ENCODE measurements at places on chromosomes 5 and 9.

GRCh38 chr5:38783011-38783561 is 62.7 kb upstream of the OSMR start:
- no peaks in the 10 kb centered on the region for H3K4me1 ChIP-seq
- no peak for DNase-seq
- peaks cover 1% of the 10 kb centered on the region for H3K36me3 ChIP-seq

GRCh38 chr9:127058645-127059021 is 63.8 kb downstream of the ANGPTL2 start:
- H3K27ac ChIP-seq, result no peak overlapping the region
- no peaks in the 10 kb centered on the region for H3K27me3 ChIP-seq

DNA sequence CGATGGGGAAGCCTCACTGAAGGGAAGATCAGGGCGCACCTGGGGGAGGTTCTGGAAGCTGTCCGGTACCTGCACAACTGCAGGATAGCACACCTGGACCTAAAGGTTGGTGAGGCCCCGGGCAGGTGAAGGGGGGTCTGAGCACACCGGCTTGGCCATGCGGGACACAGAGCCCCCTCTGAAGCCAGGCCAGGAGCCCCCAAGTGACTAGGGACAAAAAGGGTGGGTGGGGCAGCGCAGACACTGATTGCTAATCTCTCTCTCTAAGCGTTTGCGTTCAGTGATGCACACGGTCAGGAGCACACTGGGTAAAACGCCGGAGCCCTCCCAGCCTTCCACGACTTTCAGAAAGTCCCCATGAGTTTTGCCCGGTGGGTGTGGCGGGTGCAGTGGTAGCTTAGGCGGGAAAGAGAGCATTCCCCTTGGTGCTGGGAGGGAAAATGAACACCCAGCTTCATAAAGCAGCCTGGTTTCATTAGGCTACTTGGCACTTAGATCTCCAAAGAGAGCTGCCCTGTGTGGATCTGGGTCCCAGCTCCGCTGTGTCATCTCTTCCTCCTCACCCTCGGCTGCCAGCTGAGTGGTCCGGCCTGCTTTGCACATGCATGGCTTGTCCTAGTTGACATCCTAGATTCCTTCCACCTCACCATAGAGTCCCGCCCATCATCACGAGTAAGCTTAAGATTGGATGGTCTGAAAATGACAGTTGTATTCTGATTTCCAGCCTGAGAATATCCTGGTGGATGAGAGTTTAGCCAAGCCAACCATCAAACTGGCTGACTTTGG is 74.2 kb upstream of the OTULINL start:
- H3K4me3 ChIP-seq, result no peak overlapping the region
- H3K36me3 ChIP-seq, result peaks cover 27% of the 10 kb centered on the region
- no peaks in the 10 kb centered on the region for H3K27me3 ChIP-seq
- no peak overlapping the region for H3K27ac ChIP-seq

- H3K27me3 ChIP-seq, result no peaks in the 10 kb centered on the region
- H3K4me1 ChIP-seq, result no peaks in the 10 kb centered on the region
- H3K4me3 ChIP-seq, result no peak overlapping the region
- no peak overlapping the region for H3K27ac ChIP-seq
- H3K36me3 ChIP-seq, result peaks cover 2% of the 10 kb centered on the region
These were observed 252.9 kb downstream of the MLLT3 start for GRCh38 chr9:20369391-20369790.

DNA sequence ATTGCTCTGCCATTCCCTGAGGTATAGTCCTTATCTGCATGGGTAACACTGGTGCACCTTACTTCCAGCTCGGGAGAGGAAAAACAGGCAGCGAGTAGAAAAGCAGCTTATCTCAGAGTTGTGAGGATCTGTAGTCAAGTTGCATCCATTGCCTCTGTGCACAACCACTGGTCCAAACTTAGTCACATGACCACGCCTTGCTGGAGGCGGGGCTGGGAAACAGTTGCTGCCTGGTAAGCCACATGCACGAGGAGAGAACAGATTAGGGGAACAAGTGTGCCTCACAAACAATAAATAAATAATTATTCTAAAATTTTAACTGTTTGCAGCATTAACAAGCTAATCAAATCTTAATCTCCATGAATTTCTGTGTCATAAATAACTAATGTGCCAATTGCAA is 18.6 kb downstream of the ZNF622 start:
- no peak for DNase-seq
- H3K4me1 ChIP-seq, result no peaks in the 10 kb centered on the region

DNA sequence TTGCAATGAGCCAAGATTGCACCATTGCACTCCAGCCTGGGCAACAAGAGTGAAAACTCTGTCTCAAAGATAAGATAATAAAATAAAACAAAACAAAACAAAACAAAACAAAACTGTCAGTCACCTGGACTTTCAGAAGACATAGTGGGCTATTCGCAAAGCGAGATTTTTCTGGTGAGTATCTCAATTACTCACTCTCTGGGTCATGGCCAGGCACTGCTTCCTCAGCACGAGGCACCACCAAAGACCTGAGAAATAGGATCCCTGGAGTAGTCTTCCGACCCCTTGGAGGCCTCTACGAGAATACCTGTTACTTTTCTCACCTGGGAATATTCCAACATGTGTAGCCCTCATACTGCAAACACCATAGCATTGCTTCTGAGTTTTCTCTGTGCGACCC is 201.7 kb upstream of the ZNF618 start:
- H3K27me3 ChIP-seq, result peaks cover 34% of the 10 kb centered on the region
- H3K4me1 ChIP-seq, result peaks cover 2% of the 10 kb centered on the region
- DNase-seq, result no peak

DNA sequence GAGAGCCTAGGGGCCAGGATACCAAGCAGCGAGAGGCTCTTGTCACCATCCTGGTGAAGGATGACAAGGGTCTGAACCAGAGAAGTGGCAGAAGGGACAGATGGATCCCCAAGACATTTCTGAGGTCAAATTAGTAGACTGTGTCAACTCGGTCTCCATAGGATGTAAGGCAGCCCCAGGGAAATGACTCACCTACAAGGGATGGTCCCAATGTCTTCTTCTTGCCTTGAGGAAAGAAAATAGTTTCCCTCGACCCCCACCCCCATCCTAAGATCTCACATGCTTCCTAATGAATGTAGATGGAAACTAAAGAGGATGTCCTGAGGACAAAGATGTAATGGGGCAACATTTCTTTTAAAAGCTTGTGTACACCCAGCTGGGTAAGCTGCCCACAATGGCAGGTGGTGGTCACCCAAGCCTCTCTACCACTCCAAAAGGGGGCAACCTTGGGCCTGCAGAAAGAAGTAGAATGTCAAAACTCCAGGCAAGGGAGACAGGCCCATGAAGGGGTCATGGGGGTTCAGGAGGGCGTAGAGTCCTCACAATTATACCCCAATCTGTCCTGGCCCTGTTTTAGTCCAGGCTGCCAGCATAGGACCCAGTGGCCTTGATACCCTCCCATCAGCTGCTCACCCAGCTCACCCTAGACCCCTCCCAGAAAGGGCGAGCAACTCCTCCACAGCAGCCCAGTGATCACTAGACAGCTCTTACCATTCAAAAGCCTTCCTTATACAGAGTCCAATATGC is 187.4 kb downstream of the ACTL7B start:
- H3K36me3 ChIP-seq, result no peaks in the 10 kb centered on the region
- H3K27me3 ChIP-seq, result no peaks in the 10 kb centered on the region
- H3K4me3 ChIP-seq, result no peak overlapping the region
- no peak overlapping the region for H3K27ac ChIP-seq
- no peaks in the 10 kb centered on the region for H3K4me1 ChIP-seq

- H3K36me3 ChIP-seq, result peaks cover 1% of the 10 kb centered on the region
- no peak for DNase-seq
- H3K4me1 ChIP-seq, result peaks cover 39% of the 10 kb centered on the region
- no peaks in the 10 kb centered on the region for H3K27me3 ChIP-seq
These were observed 195.1 kb upstream of the CDKN2B start for GRCh38 chr9:22204240-22204639.

DNA sequence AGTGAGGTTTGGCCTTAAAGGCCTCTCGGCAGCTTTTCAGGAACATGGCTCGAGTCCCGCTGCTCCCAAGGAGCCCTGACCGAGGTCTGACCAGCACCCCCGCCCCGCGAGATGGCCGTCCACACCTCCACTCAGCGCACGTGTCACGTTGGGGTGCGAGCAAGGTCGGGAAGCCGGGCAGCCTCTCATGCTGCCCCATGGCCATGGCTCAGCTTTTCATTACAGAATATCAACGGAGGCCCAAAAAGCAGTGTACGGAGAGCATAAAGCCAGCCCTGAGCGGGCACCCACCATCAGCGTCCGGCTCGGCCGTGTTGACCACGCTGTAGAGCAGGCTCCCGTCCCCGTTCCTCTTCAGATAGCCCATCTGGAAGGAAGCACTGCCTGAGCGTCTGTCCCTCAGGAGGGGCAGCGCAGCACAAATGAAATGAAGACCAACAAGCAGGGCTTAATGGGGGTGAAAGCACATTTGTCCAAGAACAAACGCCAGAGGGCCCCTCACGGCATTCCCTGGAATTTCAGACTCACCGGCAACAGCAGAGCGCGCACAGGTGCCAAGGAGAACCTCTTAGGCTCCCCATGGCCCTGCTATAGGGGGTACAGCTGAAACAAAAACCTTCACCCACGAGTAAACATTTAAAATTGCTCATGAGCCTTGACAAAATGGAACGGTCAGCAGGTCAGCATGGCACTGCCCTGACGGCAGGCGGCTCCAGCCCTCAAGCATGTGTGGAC is 11.6 kb downstream of the BRD9 start:
- H3K27ac ChIP-seq, result no peak overlapping the region
- H3K4me1 ChIP-seq, result peaks cover 11% of the 10 kb centered on the region
- H3K4me3 ChIP-seq, result no peak overlapping the region

DNA sequence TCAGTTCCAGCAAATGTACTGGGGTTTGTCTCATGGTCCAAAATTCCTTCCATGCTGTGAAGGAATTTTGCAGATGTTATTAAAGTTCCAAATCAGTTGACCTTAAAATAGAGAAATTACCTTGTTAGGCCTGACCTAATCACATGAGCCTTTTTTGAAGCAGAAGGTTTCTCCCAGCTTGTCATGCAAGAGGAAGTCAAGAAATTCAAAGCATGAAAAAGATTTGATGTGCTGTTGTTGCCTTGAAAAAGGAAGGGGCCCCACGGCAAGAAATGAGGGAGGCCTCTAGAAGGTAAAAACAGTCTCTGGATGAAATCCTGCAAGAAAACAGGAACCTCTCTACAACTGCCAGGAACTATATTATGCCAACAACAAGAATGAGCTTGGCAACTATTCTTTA is 24.2 kb upstream of the HAPLN1 start:
- no peaks in the 10 kb centered on the region for H3K36me3 ChIP-seq
- H3K27ac ChIP-seq, result no peak overlapping the region
- no peak for DNase-seq
- no peaks in the 10 kb centered on the region for H3K4me1 ChIP-seq
- H3K27me3 ChIP-seq, result no peaks in the 10 kb centered on the region
- no peak overlapping the region for H3K4me3 ChIP-seq

GRCh38 chr5:33209252-33209651 is 231.5 kb upstream of the TARS1 start:
- no peak overlapping the region for H3K27ac ChIP-seq
- no peaks in the 10 kb centered on the region for H3K36me3 ChIP-seq
- no peaks in the 10 kb centered on the region for H3K4me1 ChIP-seq

DNA sequence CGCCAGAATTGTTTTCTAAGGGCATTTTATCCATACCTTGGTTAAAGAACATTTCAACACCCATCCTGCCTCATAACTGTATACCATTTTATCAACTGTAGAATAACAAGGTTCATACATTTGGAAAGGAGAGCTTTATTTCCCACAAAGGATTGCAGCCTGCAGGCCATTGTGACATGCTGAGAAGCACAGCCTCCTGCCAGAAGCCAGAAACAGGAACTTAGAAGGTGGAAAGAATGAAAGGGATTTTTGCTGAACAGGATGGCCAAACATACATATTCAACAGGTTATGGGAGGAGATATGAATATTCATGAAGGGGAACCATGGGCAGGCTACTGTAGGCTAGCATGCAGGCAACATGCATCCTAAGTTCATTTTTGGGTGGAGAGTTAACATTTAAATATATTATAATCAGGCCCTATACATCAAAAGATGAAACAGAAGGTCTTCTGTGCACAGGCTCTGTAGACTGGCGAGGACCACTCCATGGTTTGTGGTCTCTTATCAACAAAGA is 59.9 kb upstream of the DIRAS2 start:
- H3K4me1 ChIP-seq, result no peaks in the 10 kb centered on the region
- no peaks in the 10 kb centered on the region for H3K36me3 ChIP-seq
- H3K27me3 ChIP-seq, result peaks cover 18% of the 10 kb centered on the region
- no peak overlapping the region for H3K4me3 ChIP-seq
- DNase-seq, result no peak

GRCh38 chr9:123225374-123225813 is 43.0 kb downstream of the STRBP start:
- DNase-seq, result peak; percentile 44
- H3K36me3 ChIP-seq, result peaks cover 14% of the 10 kb centered on the region
- H3K27me3 ChIP-seq, result no peaks in the 10 kb centered on the region
- H3K4me1 ChIP-seq, result peaks cover 30% of the 10 kb centered on the region
- peak overlapping the region; percentile 89 for H3K27ac ChIP-seq
- peak overlapping the region; percentile 16 for H3K4me3 ChIP-seq

- DNase-seq, result no peak
- no peaks in the 10 kb centered on the region for H3K36me3 ChIP-seq
- H3K4me3 ChIP-seq, result no peak overlapping the region
- H3K27ac ChIP-seq, result no peak overlapping the region
- H3K27me3 ChIP-seq, result peaks cover 7% of the 10 kb centered on the region
These were observed 2.1 kb downstream of the CFAP77 start for GRCh38 chr9:132412089-132412488.

- no peak overlapping the region for H3K27ac ChIP-seq
- DNase-seq, result no peak
- no peak overlapping the region for H3K4me3 ChIP-seq
- H3K27me3 ChIP-seq, result peaks cover 6% of the 10 kb centered on the region
- H3K4me1 ChIP-seq, result no peaks in the 10 kb centered on the region
- H3K36me3 ChIP-seq, result no peaks in the 10 kb centered on the region
These were observed 72.1 kb downstream of the BAAT start for GRCh38 chr9:101312661-101313060.

DNA sequence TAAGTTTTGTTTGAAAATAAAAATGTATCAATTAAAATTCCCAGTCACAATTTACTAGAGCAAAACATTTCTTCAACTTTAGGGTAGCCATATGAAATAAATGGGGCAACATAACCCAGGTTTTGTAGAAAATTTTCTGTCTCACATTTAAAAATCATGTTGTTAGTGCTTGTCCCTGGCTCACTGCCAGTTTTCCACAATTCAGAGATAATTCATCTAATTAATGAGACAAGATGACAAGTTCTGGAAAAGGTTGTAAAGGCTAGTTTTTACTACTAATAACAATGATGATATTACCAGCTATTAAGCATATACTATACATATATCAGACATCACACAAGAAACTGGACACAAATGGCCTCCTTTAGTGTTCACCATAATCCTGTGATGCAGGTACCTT is 45.9 kb downstream of the MEGF9 start:
- H3K36me3 ChIP-seq, result peaks cover 5% of the 10 kb centered on the region
- no peak for DNase-seq

DNA sequence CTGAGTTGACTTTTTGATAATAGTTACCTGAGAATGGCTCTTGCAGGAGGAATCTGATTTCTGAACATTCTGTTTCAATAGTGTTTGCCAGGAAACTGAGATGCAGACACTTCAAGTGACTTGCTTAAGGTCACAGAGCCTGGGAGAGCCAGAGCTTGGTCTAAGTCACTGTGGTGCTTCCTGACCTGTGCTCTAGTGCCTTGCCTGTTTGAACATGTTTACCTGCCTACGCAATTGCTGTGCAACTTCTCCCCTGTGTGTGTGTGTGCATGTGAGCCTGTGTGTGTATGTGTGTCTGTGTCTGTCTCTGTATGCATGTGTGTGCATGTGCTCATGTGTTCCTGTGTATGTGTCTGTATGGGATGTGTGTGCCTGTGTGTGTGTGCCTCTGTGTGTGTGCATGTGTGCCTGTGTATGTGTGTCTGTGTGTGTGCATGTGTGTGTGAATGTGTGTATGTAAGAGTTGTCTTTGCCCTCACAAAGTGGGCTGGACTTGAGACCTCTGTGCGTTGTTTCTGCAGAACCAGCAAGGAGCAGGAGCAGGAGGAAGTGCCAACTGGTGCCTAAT is 185.8 kb downstream of the GADD45G start:
- H3K27me3 ChIP-seq, result peaks cover 2% of the 10 kb centered on the region
- H3K4me1 ChIP-seq, result peaks cover 5% of the 10 kb centered on the region
- no peak overlapping the region for H3K4me3 ChIP-seq
- no peak for DNase-seq
- no peaks in the 10 kb centered on the region for H3K36me3 ChIP-seq

Measured in memory B cell (primary cell).